Activated CD4-positive, alpha-beta memory T cell treated with anti-CD3 and anti-CD28 coated beads for 36 hours (primary cell): ENCODE measurements at places on chromosomes 5 and 9.

GRCh38 chr5:54610197-54610944 lies 92.8 kb downstream of the SNX18 start:
- DNase-seq, result peak; percentile 32

GRCh38 chr5:111999286-111999685 lies 242.3 kb upstream of the NREP start:
- no peak for DNase-seq

- peak; percentile 52 for DNase-seq
Observed at GRCh38 chr9:31542384-31543055, 841.9 kb upstream of the ACO1 start.

- no peak for DNase-seq
Observed at GRCh38 chr9:121538221-121538620, 38.6 kb upstream of the GGTA1 start.

DNA sequence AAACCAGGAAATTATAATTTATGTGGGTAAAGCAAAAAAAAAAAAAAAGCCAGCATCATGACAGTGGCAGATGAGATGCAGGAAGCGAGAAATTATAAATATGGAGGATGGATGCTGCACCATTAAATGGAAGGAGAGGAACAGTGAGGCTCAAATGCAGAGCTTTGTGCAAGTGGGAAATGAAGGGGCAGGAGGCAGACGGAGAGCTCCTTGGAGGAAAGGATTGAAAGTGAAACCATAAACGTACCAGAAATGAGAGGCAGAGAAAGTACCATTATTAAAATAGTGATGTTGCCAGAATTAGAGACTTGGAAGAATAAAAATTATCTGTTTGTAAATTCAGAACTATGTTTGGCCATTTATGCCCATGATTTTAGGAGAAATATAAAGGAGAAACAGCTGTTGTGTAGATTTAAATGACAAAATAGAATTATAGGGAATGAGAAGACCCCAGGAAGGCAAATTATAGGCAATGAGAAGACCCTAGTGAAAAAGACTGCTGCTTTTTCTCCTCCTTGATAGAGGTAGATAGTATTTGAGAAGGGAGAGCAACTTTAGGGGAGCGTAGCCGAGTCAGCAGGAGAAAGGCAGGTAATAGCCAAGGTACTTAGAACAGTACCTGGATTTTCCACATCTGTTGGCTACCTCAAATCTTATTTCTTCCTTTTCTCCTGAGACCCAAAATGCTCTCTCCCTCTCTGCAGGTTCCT lies 341.0 kb upstream of the CD180 start:
- DNase-seq, result no peak

GRCh38 chr9:22005702-22006606 lies 3.2 kb downstream of the CDKN2B start:
- DNase-seq, result no peak

DNA sequence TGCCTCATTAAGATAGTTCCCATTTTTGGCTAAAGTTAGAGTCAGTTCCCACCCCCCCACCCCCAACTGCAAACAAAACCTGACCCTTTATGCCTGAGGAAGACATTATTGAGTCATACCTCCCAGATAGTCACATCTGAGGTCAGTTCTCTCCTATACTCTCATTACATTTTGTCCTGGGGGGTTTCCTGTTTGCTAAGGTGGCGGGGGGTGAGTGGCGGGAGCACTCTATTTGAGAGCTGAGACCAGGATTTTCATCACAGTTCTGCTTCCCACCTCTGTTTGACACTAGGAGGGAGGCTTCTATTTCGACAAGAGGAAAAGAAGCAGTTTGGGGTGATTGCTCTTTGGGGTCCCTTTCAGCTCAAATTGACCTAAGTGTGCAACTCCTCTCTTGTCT lies 59.4 kb upstream of the ICE1 start:
- no peak for DNase-seq

DNA sequence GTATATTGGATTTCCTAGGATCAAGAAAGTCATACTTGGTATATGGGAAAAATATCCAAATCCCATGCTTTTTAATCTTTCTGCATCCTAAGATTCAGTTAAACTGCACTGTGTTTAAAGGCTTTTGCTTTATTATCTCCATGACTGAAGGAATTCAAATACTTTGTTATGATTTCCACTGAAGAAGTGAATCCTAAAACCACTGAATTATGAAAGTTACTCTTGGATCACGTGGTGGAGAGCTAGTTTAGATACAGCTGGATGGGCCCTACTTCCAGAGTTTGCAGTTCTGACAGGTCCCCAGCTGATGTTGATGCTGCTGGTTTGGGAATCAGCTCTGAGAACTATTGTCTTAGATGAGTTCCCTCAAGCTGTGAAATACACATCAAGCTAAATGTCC lies 5.0 kb downstream of the DAB2 start:
- no peak for DNase-seq

DNA sequence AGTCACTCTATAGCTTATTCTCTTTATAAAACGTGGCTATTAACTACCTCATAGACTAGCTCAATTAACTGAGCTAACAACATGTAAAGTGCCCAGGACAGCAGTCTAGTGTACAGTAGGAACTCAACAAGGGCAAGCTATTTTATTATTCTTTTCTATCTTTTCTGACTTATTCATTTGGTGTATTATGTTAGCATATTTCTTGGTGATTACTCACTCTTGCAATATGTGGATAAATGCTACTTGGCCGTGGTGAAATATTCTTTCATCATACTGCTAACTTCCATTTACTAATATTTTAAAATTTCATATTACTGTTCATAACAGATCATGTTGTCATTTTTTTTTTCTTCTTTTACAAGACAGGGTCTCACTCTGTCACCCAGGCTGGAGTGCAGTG lies 4.9 kb downstream of the SLC25A51 start:
- DNase-seq, result no peak

DNA sequence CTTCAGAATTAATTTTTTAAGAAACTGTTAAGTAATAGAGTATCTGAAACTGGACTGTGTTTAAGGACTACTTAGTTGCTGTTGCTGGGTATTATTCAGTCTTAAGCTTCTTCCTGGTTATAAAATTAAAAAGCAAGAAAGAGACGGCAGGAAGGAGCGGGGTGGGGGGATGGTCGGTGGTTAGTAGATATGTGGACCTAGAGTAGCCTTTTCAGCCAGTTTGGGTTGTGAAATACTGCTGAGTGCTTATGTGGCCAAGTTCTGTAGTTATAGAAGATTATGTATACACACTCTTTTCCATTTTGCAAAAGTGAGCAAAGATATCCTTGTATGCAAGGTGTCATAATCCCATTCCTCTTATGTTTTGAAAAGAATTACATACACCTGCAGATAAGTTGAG lies 28.5 kb downstream of the TRIO start:
- DNase-seq, result no peak
